ENCODE measurements at places on chromosomes 13 and 19.

DNA sequence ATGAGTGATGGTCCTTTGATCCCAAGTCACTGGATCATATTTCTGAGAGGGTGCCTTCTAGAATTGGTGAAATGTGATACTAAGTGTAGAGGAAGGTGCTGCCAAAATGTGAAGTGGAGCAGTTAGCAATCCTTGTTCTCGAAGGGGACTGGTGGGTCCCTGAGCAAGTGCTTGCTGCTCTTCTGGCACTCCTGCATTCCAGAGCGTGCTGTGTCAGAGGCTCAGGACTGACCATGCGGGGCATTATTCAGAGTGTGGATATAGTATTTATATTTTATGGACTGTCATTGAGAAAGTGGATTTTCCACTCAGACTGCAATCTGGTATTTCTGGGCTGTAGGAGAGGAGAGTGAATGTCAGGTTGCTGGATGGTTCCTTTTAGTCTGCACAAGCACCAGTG, 152.6 kb upstream of the KL start:
- H3K4me1 ChIP-seq: no peaks in the 10 kb centered on the region
- DNase-seq: no peak
- no peak overlapping the region for H3K27ac ChIP-seq
- H3K4me3 ChIP-seq: no peak overlapping the region
- no peaks in the 10 kb centered on the region for H3K27me3 ChIP-seq
- H3K36me3 ChIP-seq: no peaks in the 10 kb centered on the region

DNA sequence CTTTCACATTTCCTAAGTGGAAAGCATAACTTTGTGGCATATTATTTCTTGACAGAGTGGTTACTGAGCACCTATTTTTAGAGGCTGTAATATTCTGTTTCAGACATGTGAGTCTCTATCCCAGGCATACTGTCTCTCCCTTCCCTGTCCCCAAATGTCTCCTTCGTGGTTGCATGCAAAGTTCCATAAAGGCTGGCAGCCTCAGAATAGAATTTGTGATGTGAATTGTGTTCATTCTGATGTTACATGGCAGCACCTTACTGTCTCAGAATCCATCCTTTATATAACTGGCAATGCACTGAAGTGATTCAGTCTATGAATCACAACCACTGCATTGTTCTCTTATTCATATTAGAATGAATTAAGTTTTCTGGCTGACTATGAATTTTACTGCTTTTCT, 89.0 kb upstream of the SLC7A1 start:
- peaks cover 3% of the 10 kb centered on the region for H3K4me1 ChIP-seq
- H3K27ac ChIP-seq: no peak overlapping the region
- H3K27me3 ChIP-seq: no peaks in the 10 kb centered on the region
- DNase-seq: no peak

GRCh38 chr13:48426052-48426451, 13.1 kb upstream of the LPAR6 start:
- no peak overlapping the region for H3K27ac ChIP-seq
- peaks cover 5% of the 10 kb centered on the region for H3K36me3 ChIP-seq
- no peaks in the 10 kb centered on the region for H3K4me1 ChIP-seq
- no peak overlapping the region for H3K4me3 ChIP-seq
- no peaks in the 10 kb centered on the region for H3K27me3 ChIP-seq

DNA sequence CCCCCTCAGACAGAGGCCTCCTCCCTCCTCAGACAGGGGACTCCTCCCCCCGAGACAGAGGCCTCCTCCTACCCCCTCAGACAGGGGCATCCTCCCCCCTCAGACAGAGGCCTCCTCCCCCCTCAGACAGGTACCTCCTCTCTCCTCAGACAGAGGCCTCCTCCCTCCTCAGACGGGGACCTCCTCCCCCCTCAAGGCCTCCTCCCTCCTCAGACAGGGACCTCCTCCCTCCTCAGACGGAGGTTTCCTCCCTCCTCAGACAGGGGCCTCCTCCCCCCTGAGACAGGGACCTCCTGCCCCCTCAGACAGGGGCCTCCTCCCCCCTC, 13.9 kb downstream of the C3 start:
- H3K27ac ChIP-seq: no peak overlapping the region
- no peaks in the 10 kb centered on the region for H3K4me1 ChIP-seq
- no peak overlapping the region for H3K4me3 ChIP-seq
- H3K27me3 ChIP-seq: no peaks in the 10 kb centered on the region
- no peaks in the 10 kb centered on the region for H3K36me3 ChIP-seq

DNA sequence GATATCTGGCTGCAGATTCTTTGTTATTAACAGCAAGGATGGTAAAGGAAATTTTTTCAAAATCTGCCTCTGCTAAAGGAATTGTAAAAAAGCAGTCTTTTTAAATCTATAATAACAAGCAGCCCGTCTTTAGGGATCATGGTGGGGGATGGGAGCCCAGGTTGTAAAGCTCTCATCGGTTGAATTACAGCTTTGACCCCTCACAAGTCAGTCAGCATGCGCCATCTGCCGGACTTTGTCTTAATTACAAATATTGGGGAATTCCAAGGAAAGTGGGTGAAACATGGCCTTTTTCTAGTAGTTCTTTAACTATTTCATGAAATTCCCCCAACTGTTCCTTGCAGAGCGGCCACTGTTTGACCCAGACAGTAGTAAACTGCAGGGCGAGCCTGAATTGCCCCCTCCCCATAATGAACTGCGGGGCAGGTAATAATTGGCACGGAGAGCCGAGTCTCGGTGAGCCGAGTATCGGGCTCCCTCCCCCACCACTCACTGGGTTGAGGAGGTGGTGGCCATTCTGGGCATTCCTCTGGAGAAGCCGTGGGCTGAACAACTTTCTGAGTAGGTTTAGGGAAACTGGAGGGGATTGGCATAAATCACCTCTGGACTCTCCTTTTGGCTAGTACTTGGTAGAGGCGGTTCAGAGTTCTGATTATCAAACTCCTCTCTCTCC, 11.6 kb downstream of the ZNF578 start:
- no peak overlapping the region for H3K4me3 ChIP-seq
- H3K27ac ChIP-seq: no peak overlapping the region
- no peaks in the 10 kb centered on the region for H3K27me3 ChIP-seq
- H3K4me1 ChIP-seq: no peaks in the 10 kb centered on the region
- H3K36me3 ChIP-seq: 0 out of 2 replicates have a peak, but pooled peaks cover 4% of the 10 kb centered on the region

DNA sequence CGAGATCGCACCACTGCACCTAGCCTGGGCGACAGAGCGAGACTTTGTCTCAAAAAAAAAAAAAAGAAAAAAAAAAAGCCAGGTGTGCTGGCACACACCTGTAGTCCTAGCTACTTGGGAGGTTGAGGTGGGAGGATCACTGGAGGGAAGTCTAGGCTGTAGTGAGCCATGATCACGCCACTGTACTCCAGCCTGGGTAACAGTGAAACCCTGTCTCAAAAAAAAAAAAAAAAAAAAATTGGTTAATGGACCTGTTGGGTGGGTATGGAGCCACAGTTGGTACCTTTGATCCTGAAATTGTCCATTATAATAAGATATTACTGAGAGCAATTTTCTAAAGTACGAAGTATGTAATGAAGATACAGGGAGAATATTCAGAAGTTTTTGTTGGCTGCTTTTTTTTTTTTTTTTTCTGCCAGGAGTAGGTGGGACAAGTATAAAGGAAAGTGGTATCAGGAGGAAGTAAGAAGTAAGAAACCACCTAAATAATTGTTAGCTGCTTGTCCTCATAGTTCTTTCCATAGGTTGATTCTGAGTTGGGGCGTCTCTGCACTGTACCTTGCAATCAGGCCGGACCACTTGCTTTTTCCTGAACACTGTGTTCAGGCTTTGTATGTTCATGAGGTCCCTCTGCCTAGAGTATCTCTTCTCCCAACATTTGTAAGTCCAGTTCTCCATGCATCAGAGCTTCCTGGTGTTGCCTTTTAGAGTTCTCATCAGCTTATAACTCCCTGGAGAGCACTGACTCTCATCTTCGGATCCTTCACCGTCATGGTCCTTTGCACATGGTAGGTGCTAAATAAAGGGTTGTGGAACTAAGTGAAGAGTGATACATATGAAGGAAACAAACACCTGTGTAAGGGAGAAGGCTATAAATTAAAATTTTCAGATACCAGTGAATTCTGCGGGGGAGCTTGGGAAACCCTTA, 31.7 kb downstream of the ARHGAP35 start:
- peaks cover 2% of the 10 kb centered on the region for H3K27me3 ChIP-seq
- H3K36me3 ChIP-seq: peaks cover 1% of the 10 kb centered on the region
- no peak overlapping the region for H3K4me3 ChIP-seq

DNA sequence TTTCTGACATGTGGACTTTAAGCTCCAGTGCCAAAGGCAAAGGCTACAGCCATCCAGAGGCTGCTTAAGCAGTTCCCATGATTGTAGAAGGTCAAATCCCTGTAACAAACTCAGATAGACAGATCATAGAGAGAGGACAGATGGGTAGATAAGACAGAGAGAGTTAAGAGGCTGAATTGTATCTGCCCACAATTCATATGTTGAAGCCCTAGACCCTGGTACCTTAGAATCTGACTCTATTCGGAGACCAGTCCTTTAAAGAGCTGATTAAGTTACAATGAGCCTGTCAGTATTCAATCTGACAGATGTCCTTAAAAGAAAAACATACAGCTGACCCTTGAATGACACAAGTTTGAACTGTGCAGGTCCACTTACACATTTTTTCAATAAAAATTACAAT, 115.2 kb downstream of the RAP2A start:
- H3K4me3 ChIP-seq: no peak overlapping the region
- no peaks in the 10 kb centered on the region for H3K27me3 ChIP-seq
- no peaks in the 10 kb centered on the region for H3K36me3 ChIP-seq
- H3K4me1 ChIP-seq: no peaks in the 10 kb centered on the region
- H3K27ac ChIP-seq: no peak overlapping the region

DNA sequence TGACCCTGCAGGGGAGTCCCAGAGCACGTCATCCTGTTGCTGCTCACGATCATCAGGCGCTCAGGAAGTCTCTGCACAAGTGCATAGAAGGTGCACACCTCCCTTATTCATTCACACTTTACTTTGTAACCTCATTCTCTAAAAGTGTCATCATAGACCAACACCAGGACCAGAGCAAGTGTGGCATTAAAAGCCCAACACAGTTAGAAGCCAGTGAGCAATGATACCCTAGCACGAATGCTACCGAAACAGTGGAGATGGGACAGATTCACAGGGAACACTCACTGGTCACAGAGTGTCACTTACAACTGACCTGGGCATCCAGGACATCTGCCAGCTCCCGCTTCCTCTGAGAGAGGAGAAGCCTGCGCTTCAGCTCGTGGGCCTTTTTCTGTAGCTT, 17.0 kb downstream of the HAUS8 start:
- H3K4me1 ChIP-seq: no peaks in the 10 kb centered on the region
- H3K4me3 ChIP-seq: no peak overlapping the region
- no peak overlapping the region for H3K27ac ChIP-seq
- H3K36me3 ChIP-seq: peaks cover 75% of the 10 kb centered on the region
- no peak for DNase-seq

- H3K27ac ChIP-seq: no peak overlapping the region
- H3K4me1 ChIP-seq: no peaks in the 10 kb centered on the region
- peaks cover 79% of the 10 kb centered on the region for H3K36me3 ChIP-seq
- no peak overlapping the region for H3K4me3 ChIP-seq
- DNase-seq: no peak
These were observed 34.3 kb downstream of the ATP4B start for GRCh38 chr13:113623491-113624234.

DNA sequence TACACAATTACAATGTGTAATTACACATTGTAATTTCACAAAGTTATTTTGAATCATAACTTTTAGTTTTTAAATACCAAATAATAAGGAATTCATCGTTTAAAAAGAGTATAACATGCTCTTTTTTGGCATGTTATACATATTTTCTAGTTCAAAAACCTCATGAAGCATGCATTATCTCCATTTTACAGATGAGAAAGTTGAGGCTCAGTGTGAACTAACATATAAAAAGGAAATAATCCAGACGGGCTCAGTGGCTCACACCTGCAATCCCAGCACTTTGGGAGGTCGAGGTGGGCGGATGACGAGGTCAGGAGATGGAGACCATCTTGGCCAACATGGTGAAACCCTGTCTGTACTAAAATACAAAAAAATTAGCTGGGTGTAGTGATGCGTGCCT, 107.9 kb downstream of the PCDH9 start:
- no peak overlapping the region for H3K27ac ChIP-seq
- no peaks in the 10 kb centered on the region for H3K4me1 ChIP-seq
- DNase-seq: no peak

DNA sequence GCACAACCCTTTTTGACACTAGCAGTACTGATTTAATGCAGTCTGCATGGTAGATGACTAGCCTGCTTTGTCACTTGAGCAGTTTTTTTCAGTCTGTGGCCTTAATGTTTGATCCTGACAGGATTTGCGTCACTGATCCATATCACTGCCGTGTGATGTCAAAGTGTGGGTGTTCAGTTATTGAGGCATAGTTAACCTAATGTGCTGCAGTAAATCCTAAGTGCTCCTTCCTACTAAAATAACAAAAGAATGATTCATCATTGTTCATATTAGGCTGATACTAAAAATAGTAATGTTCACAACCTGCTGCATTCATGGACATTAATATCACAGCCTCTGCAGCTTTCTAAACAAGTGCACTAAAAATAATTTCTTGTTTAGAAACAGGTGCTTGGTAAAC, 121.9 kb upstream of the MLNR start:
- no peak overlapping the region for H3K27ac ChIP-seq
- no peak for DNase-seq
- no peaks in the 10 kb centered on the region for H3K4me1 ChIP-seq
- H3K27me3 ChIP-seq: no peaks in the 10 kb centered on the region
- no peak overlapping the region for H3K4me3 ChIP-seq

All from H9 (cell line).